ENCODE measurements at places on chromosomes 7 and 10.

DNA sequence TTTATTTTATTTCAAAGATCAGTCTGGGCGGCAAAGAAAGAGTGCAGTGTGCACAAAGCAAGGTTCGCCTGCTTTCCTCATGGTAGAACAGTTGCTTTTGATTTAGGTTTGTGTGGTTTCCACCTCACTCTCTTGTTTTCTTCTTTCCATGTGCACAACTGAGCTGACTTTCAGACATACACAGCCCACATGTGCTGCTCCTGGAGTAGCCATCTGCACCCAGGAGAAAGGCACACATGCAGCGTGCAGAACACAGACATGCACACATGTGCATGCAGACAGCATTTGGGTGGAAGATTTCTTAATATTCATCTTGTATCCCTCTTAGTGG is 302.1 kb downstream of the FZD1 start:
- no peak for DNase-seq

DNA sequence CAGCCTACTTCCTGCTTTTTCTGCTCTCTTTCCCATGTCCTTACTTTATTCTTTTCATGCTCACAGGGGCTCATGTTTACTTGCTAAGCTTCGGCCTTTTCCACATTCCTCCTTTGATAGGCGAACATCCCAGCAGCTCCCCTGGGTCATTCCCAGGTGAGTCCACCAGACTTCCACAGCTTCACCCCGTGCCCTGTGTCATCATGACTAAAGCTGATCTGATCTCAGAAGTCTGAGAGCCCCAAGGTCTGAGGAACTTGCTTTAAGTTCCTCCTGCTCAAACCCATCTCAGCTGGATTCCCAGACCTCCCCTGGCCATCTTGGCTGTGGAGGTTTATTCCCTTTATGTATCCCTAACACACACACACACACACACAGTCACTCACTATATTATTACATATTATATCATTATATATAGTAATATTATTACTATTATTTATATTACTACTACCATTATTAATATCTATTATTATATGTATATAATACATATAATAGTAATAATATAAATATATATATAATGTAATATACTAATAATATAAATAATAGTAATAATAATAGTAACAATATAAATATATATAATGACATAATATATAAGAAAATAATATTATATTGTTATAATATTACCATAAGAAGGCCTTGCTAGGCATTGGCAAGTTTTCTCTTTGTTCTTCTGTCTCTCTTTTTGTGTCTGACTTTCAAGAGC is 295.9 kb downstream of the PTEN start:
- peak; percentile 31 for DNase-seq

- DNase-seq: no peak
Observed at GRCh38 chr10:92787557-92788152, 60.7 kb upstream of the EXOC6 start.

DNA sequence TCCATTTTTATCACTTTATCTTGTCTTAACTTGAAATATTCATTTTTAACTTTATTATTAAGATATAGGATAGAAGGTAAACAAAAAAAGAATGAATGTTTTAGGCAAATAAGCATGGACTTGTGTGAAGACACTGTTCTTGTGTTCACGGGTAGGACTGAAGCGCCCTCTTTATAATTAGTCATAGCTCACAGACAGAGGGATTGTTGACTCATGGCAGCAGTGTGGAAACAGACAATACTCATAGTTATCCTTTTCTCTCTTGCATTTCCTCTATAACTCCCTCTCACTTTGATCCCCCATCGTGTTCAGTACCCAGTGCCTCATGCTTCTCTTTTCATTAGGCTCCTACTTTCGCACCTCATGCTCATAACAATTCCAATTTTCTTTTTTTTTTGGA is 731.8 kb downstream of the PHTF2 start:
- no peak for DNase-seq

DNA sequence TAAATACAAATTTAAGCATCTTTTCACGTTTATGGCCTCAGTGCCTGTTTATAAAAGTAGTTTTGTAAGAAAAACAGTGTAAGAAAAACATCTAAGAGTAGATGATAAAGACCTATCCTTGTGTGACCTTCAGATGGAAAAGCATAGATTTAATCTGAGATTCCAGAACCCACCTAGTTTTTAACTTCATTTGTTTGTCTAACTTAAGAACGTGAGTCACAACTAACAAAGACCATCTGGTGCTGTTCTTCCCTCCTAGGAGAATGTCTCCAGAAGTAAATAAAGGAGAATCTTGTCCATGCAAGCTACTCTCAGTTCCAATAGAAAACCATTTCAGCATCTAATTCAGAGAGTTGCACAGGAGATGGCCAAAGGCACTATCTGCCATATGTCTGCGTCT is 265.4 kb upstream of the C7orf33 start:
- DNase-seq: no peak

GRCh38 chr7:149321978-149322541 is 60.1 kb downstream of the ZNF783 start:
- DNase-seq: no peak

DNA sequence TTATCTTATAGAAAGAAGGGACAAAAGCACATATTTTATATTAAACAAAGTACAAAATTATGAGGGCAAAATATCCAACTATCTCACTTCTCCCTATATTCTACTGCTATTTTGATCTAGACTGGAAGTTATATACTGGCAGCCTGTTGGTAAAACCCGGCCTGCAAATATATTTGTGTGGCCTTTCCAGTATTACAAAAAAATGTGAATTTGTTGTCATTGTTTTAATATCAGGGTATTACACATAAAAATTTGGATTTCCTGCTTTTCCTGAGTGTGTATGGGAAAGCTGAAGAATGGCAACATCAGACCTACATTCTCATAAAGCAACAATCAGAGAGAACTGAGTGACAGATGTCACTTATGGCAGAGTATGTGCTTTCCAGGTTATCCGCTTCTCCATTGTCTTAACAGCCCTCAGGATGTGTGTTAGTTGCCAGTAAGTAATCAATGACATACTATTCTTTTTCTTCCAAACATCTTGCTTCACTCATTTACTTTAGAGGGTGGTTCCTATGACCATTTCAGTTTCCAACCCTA is 7.3 kb downstream of the SYPL1 start:
- DNase-seq: no peak

- no peak for DNase-seq
Observed at GRCh38 chr10:75950997-75951589, 519.7 kb downstream of the LRMDA start.

GRCh38 chr7:100892364-100893317 is 3.0 kb downstream of the ACHE start:
- DNase-seq: no peak

DNA sequence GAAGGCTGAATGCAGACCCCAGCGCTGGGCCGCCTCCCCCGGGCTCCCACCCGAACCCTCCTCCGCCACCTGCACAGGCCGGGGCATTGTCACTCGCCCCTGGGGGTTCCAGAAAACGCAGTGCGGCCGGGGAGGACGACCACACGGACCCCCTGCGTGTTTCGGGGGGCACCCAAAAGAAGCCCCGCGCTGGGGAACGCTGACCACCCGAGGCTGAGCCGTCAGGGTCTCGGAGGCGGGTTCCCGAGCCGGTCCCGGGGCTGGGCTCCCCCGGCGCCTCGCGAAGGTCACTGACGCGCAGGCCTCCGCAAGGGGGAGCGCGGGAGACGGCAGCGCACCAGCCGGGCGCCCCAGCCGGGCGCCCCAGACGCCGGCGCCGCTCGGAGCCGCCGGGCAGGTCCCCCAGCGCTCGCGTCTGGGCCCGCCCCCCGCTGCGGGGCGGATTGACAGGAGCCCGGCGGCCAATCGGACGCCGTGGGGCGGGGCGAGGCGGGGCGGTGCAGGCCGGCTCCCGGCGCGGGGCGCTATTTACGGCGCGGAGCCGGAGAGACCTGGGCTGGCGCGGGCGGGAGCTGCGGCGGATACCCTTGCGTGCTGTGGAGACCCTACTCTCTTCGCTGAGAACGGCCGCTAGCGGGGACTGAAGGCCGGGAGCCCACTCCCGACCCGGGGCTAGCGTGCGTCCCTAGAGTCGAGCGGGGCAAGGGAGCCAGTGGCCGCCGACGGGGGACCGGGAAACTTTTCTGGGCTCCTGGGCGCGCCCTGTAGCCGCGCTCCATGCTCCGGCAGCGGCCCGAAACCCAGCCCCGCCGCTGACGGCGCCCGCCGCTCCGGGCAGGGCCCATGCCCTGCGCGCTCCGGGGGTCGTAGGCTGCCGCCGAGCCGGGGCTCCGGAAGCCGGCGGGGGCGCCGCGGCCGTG is at the start of gene BAMBI:
TSS of gene BAMBI (plus strand) at position 554 of the 920 bp plus-strand sequence. CDS start 377 bp downstream, outside the sequence.
- DNase-seq: peak; percentile 97
